Caudate nucleus (tissue), 63 donors: ENCODE measurements at places on chromosomes 2 and 18.

DNA sequence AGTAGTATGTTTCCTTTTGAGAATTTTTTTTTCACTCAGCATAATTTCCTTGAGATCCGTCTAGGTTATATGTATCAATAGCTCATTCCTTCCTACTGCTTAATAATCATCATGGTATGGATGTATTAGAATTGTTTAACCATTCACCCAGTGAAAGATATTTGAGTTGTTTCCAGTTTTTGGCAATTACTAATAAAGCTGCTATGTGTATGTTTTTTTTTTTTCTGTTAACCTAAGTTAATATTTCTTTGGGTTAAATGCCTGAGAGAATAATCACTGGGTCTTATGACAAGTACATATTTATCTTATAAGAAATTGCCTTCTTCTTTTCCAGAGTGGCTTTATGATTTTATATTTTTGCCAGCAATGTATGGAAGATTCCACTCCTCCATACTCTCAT, 96.4 kb upstream of the ST6GAL2 start:
- no peak for DNase-seq

DNA sequence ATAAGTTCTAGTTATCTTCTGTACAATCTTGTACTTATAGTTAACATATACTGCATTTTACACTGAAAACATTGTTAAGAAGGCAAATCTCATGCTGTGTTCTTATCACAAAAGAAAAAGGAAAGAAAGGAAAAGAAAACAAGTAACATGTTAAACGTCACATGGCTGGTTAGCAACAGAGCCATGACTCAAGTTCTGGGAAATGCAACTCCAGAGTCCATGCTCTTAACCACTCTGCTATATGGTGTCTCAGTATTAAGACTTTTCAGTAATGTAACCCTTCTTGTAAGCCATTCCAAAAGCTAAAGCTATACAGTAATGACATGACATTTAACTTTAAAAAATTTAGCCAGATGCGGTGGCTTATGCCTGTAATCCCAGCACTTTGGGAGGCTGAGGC, 181.4 kb downstream of the BARD1 start:
- no peak for DNase-seq

DNA sequence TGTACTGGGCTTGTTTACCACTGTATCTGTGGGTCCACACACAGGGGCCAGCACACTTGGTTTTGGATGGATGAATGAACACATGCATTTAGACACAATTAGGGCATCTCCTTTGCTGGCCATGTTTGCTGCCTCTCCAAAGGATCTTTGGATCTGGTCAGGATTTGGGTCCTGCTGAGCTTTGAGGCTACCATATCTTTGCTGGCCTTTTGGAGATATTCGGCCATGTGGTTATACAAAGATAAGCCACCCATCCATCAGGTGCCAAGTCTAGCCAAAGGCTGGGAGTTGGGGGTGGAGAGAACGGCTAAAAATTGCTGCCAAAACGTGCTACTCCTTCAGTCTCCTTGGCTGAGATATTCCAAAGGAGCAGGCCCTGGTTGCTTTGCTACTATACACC, 18.2 kb upstream of the FZD7 start:
- DNase-seq: no peak

- peak; percentile 85 for DNase-seq
These were observed at the start of gene EHD3 for GRCh38 chr2:31233741-31234682. Gene EHD3, plus strand, starts transcription at chr2:31234152. Its CDS starts 470 bp downstream, at chr2:31234622.

- DNase-seq: no peak
These were observed 51.6 kb downstream of the TSPYL6 start for GRCh38 chr2:54204476-54204875.

DNA sequence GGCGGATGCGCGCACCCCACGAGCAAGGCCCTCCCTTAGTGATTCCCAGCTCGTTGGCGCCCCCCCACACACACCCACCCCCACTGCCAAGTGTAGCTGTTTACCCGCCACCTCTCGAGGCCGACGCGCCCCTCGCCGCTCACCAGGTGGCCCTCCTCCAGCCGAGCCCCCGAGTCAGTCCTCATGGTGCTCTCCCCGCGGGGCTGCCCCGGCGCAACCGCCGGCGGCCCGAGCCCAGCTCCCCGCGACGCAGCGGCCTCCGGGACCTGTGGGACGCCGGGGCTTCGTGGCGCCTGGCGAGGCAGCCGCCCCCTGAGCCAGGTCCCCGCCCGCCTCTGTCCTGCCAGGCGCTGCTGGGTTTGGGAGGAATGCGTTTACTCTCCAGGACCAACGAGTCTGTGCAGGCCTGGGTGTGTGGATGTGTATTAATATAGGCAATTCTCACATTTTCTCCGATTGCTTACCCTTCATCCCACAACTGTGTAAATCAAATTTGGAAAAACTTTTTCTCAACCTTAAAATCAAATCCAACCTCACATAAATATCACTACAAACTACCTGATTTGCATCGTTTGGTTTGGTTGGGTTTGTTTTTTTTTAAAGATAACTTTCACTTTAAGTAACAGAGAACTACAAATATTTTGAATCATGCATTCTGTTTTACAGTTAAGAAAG, at the start of gene TMEM237:
TSS of gene TMEM237 (minus strand) at position 288 of the 675 bp plus-strand sequence. CDS start at position 185, 103 bp downstream.
- DNase-seq: peak; percentile 39

DNA sequence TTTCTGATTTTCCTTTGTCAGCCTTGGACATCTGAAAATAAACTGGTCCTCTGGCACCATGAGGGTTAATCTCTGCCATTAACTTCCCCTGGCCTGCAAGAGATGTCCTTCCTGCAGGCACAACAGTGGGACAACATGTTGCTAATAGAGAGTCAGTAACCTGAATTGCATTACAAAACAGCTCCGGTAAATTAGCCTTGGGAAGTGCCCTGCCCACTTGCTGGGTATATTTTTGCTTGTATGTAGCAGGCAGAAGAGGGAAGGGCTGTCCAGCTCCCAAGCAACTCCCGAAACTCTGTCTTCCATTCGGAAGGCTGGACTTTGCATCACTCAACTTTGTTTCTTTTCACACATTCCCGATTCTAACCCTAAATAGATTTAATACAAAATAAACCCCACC, 104.4 kb upstream of the ATP8B1 start:
- DNase-seq: no peak

- no peak for DNase-seq
These were observed 156.3 kb downstream of the EML6 start for GRCh38 chr2:54879598-54880332.

- no peak for DNase-seq
These were observed 33.0 kb upstream of the WDR75 start for GRCh38 chr2:189408294-189408693.

GRCh38 chr2:124201713-124202112, 176.6 kb downstream of the CNTNAP5 start:
- no peak for DNase-seq

DNA sequence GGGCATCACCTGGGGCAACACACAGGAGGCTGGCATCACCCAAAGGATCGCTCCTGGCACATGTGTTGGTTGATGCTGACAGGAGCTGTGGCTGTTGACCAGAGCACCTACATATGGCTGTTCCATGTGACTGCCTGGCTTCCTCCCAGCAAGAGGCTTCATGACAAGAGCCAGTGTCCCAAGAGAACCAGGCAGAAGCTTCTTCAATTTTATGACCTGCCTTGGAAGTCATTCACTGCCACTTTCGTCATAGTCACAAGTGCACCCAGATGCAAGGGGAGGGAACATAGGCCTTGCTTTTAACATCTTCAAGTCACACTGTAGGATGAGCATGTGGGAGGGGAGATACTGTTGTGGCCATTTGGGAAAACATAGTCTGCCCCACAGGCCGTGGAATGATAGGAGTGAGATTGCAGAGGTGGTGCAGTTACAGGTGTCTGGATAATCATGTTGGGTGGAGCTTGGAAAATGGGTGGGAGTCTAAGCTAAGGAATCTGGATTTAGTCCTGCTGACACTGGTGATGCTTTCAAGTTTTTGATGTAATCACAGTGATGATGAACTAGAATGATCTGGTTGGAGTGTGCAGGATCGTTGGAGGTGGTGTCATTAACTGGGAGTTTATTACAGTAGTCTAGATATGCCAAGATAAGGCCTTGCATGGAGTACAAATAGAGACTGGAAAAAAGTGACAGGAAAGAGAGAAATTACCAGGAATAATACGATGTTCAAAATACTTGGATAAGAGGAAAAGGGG, 107.0 kb downstream of the RAPGEF4 start:
- no peak for DNase-seq

- DNase-seq: no peak
These were observed 4.1 kb upstream of the MARCHF7 start for GRCh38 chr2:159708066-159708760.

DNA sequence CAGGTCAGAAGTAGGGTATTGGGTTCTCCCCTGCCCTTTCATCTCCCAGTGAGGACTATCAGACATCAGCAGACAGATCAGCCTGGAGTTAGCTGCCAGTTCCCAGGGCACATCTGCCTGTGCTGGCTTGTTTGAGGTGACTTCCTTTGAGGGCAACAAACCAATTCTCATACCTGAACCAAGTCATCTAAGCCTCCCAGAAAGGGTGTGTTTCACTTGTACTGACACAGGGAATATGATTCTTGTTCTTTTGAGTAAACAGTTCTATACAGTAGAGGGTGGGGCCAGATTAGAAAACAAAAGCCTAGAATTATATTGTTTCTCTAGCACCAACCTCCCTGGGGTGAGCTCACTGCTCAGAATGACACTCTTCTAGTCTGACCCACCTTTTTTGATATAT, 591.9 kb downstream of the SLC4A3 start:
- no peak for DNase-seq

- no peak for DNase-seq
These were observed 2.4 kb downstream of the CDK5R2 start for GRCh38 chr2:218961651-218962570.

DNA sequence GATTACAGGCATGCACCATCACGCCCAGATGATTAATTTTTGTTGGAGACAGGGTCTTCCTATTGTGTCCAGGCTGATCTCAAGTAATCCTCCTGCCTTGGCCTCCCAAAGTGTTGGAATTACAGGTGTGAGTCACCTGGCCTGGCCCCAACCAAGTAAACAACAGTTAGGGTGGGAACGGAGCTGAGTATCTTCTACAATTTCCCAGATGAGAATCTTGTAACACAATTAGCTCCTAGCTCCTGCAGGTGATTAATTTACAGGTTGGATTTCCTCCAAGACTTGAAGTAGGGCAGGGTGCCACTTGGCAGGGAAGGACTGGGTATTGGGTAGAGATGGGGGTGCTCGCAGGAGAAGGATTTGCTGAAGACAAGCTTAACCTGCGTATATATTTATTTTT, 17.8 kb downstream of the NLRC4 start:
- no peak for DNase-seq

DNA sequence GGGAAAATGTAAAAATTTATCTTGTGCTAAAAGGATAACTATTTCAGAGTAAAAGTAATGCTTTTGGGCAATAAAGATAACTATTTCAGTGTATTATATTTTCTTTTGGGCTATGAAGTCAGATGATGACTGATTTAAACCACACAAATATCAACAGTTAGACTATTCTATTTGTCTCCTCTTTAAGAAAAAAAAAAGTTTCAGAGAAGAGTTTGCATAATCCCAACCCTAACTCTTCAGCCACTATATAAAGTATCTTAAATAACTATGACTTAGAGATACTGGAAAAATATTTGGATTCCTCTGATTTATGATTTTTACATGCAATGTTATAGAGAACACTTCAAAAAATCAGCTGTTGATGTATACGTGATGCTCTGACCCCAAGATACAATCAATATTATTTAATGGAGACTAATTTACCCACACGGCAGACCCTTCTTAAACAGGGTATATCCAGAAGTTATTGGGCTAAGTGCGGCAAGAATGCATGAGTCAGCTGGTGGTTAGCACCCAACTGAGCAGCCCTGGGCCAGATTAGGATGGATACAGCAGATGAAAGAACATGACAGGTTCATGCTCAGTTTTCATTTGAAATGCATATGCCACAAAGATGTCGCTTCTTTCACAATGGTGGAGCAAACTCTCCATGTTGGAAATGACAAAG, 279.0 kb downstream of the AFF3 start:
- no peak for DNase-seq

DNA sequence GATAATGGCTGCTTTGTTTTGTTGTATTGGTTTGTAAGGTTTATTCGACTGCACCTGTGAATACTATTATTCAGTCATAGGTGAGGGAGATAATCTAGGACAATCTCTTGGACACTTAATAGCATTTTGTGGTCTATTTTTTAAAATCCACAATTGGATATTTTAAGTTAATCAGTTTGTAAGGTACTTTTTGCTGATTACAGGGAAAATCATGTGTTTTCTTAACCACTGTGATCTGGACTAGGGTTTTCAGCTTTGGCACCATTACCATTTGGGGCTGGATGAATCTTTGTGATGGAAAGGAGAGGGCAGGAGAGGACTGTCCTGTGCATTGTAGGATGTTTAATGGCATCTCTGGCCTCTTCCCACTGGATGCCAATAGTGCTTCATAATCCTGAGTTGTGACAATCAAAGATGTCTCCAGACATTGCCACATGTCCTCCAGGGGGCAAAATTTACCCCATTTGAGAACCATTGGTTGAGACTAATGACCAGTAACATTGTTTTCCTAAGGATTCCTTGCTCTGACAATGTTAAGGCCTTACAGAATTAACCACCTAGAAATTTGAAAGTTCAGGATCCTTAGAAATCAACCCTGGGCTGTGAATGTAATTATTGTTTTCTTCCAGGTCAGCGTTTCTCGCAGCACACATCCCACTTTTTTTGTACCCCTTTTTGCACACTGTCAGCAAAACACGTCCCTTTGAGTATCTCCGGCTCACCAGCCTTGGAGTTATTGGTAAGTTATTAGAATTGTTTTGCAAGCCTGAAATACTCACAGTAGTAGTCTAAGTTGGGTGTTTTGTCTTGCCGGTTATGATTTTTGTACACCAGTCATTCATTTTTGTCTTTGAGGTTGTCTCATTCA, 15.6 kb downstream of the CNOT9 start:
- DNase-seq: no peak

GRCh38 chr2:19171409-19171808, 187.0 kb downstream of the OSR1 start:
- DNase-seq: no peak

DNA sequence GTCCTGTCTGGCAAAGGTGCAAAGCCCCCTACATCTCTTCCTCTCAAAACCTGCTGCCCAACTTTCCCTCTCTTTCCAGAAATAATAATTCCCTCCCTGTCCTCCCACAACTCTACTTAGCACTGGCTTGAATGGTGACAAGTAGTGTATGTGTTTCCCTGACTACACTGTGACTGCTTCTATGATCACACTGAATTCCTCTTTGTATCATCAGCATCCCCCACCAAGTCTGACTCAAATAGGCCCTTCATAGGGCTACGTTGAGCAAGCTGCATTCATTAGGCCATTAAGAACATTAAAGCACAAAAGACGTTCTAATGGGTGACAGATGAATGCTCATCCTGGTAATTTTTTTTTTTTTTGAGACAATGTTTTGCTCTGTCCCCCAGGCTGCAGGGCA, 13.7 kb upstream of the ST3GAL5 start:
- peak; percentile 66 for DNase-seq
